ENCODE measurements at places on chromosomes 11 and 22.

DNA sequence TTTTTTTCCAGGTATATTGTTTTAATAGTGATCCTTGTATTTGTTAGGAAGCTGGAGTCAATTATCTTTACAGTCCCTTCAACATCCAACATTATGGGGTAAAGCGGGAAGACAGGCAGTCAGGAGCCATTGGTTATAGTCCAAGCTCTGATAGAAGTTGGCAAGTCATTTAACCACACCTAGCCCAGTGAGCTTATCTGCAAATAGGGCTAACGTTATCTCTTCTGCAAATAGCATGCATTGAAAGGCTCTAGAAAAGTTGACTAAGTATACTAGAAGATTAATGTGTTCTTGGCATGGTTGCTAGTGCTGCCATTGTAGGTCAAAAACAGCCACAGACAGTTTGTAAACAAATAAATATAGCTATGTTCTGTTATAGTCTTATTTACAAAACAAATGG lies 520.7 kb downstream of the OPCML start:
- DNase-seq: no peak

- no peak for DNase-seq
Measured at GRCh38 chr22:19174106-19175025, 4.2 kb downstream of the SLC25A1 start.

DNA sequence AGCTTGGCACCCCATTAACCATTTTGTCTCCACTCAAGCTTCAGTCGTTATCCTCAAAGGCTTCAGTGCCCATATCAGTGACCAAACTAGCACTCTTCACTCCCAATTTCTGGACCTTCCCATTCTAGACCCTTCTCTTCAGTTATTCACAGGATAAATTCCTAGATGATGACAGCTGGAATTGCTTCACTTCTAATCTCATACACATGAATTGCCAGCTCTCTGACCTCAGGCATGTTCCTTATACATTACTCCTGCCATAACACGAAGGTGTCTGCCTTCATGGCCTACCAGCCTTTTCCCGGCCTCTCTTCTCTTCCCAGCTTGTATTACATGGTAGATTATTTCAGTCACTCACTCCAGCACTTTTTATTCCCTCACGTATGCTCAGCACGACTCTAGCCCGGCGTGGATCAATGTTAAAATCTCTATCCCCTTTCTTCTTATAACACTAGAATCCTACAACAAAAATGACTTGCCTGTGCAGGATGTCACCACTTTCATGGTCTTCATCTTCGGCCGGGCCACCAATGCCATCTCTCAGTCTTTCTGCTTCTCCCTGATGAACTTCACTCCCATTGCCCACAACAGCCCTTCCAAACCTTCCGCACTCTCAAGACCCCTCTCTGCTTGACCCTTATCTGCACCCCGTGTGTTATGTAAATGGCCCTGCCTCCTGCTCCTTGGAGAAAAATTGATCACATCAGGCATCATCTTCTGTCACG lies 36.9 kb downstream of the EIF3F start:
- no peak for DNase-seq

- no peak for DNase-seq
Measured at GRCh38 chr22:17397756-17398547, 28.7 kb downstream of the CECR2 start.

DNA sequence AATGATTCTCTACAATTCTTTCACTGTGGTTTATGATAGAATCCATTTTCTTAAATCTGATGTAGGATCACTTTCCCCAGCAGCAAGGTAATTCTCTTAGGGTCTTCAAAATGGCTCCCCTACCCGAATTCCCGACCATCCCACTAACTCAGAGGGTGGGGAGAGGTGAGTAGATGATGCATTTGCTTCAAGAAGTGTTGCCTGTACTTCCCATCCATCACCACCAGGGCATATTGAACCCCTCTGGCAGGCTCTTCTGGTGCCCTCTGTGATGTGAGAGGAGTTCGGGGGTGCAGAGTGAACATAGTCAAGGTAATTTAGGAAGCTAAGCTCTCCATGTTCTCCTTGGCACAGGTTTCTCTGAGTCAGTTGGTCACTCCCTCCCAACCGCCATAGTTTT lies 52.3 kb downstream of the ZNRF3 start:
- DNase-seq: no peak

DNA sequence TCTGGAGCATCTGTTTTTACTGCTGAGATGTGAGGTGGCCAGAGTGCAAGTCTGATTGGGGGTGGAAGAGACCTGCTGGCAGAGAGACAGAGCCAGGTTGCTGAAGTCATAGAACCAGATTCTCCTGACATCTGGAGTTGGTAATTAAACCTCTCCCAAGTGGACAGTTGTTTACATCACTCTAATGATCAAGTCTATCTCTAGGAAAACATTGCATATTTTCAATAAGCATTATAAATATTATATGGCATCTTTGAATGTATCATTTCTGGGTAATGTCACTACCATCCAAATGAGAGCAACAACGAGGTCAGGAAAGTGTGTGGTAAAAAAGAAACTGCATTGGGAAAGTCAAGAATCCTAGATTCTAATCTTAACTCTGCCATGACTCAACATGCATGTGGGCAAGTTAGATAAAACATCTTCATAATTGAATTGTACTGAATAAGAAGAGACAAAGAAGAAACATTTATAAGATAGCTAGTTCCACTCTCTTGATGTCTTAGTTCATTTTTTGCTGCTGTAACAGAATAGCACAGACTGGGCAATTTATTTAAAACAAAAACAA lies 351.2 kb upstream of the API5 start:
- no peak for DNase-seq

Measured in activated CD8-positive, alpha-beta memory T cell treated with anti-CD3 and anti-CD28 coated beads for 1 hour (primary cell).